Bladder microvascular endothelial cell (primary cell): ENCODE measurements at places on chromosomes 1 and 21. TPM values are rescaled to one million over a fixed set of nuclear protein-coding genes. Genes with fewer than 3 reads are reported as not detected.

Gene ELAVL4
- not detected in 2 replicates for total RNA-seq

Gene PNRC2
- total RNA-seq = 95.4 and 103 TPM in 2 replicates

Gene AMIGO1
- 0.16 and 3.0 TPM in 2 replicates for total RNA-seq

Gene RNU1-3
- 509 and 6,751 TPM in 2 replicates for total RNA-seq

Gene CD1B
- total RNA-seq = not detected in 2 replicates
